ENCODE measurements at places on chromosomes 16 and 17.

- no peak for DNase-seq
Observed at GRCh38 chr17:2243953-2244352, 59.6 kb downstream of the SMG6 start.

DNA sequence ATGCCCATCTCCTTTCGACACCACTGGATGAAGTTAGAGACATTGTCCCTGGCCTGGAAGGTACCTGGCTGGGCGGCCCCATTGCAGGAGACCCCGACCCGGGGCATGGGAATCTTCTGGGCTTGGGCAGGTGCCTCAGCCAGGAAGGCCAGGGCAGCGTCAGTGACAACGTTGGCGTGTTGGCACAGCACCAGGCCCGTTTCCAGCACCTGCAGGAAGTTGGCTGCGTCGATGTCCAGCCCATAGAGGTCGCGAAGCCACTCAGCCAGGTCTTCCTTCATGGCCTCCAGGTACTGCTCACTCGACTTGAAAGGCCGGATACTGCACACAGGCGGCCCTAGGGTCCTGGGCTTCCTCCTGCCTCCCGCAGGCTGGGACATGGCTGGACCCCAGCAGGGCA, 568 bp downstream of the GAS2L2 start:
- no peak for DNase-seq

- no peak for DNase-seq
Observed at GRCh38 chr16:47309581-47310312, 151.1 kb downstream of the ITFG1 start.

DNA sequence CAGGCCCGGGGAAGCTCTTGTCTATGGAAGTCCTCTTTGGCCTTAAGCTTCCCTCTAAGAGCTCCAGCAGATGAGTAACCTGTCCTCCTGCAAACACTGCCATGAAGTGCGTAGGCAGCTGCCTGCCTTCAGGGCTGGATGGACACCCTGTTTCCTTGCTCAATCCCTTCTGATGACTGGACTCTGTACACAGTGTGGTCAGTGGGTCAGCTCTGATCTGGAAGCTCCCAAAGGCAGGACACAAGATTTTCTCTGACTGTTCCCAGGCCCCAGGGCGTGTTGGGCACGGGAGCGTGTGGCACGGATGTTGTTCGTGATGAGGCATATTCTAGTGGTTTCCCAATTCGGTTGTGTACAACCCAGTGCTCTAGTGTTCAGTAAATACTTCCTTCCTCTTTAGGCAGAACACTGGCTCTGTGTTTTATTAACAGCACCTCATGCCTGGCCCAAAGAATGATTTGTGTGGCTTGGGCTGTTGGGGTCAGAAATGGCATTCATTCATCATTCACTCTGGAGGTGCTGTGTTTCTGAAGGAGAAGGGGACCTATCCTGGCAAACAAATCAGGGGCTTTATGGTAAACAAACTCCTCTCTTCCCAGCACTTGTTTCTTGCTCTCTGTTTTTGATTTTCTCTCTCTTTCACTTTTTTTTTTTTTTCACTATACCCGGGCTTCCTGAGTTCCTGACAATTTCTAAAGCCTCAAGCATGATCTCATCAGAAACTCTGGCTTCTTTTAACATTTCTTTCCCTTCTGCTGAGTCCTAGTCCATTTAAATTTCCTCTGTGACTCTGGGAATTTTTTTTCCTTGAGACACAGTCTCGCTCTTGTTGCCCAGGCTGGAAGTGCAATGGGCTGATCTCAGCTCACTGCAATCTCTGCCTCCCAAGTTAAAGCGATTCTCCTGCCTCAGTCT, 12.0 kb upstream of the RNF157 start:
- DNase-seq = no peak

- DNase-seq = no peak
Observed at GRCh38 chr17:4823373-4824089, 9.6 kb upstream of the MINK1 start.

DNA sequence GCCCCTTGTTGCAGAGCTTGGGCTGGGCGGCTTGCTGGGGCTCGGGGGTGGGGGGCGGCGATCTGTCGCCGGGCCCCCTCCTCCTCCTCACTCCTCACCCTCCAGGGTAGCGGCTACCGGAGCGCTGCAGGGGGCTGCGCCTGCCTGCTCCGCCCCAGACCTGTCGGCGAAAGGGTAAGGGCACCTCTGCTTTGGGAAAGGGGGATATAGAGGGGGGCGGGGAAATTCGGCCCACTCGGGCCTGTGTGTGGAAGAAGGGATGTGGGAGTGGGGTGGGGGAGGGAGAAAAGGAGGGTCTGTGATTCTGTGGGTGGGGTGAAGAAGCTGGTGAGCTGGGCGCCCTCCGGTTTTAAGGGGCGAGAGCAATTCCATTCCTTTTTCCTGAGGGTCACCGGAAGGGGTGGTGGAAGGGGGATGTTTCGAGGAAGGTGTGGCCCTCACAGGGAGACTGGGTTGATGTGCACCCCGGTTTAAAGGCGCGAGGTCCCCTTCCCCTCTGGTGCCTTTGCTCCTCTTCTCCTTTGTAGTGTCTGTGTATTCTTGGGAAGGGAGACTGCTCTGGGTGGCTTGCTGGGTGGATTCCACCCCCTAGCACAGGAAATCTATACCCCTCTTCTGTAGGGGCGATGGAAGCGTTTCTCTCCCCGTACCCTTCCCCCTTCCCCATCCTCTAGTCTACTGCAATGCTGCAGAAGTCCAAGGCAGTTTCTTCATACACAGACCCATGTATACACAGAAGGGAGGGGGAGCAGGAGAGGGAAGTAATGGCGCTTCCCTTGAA, 878 bp downstream of the TAOK1 start:
- DNase-seq = peak; percentile 61

GRCh38 chr16:81313701-81314602, 810 bp upstream of the GAN start:
- DNase-seq = no peak

DNA sequence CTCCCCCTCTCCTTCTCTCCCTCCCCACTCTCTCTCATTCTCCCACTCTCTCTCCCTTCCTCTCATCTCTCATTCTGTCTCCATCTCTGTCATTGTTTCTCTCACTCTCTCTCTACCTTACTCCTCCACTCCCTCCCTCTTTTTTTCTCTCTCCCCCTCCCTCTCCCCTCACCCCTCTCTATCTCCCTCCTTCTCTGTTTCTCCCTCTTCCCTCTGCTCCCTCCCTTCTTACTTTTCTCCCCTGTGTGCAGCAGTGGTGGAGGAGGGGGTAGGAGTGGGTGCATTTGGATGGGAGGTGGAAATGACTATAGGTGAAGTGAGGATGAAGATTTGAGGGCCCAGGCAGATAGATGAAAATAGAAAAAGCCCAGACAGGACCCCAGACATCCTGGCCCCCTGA, 70.9 kb downstream of the HLF start:
- no peak for DNase-seq

GRCh38 chr17:49360796-49361128, 1.3 kb downstream of the ZNF652 start:
- no peak for DNase-seq

GRCh38 chr17:36689089-36689667, 87.8 kb downstream of the MRM1 start:
- no peak for DNase-seq

GRCh38 chr17:16507918-16508533, 16.0 kb upstream of the LRRC75A start:
- DNase-seq = no peak

GRCh38 chr17:7988750-7989178, 13.7 kb upstream of the GUCY2D start:
- DNase-seq = peak; percentile 89

DNA sequence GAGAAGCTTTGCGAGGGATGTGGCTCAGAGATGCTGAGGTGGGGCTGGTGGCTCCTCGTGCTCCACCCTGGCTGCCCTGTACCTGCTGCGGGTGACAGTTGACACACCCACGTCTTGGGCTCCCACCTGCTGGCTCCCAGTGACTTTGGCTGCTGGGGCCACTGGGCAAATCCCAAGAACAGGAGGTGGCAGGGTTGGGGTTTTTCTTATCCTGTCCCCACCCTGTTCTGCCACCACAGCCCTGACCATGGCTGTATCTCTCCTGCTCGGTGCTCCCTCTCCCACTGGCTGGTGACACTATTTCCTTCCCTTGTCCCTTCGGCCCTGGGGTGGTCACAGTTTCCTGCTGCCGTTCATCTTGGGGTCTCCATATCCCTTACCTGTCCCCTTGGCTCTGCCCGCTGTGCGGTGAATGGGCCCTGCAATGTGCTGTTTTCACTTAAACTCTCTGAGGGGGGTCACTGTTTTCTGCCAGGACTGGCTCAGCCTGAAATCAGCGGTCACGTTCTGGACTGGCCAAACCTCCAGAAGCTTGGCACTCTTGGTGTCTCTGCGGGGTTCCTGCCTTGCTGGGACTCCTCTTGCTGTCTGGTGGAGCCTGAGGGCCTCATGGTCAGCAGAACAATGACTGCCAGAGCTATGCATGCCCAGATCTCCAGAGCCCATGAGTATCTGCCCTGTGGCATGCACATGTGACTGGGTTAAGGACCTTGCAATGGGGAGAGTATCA, 144.2 kb downstream of the IRF8 start:
- no peak for DNase-seq

GRCh38 chr16:12242516-12242915, 266.0 kb downstream of the SNX29 start:
- no peak for DNase-seq

GRCh38 chr16:14366974-14367707, 262.9 kb downstream of the PARN start:
- DNase-seq = no peak

- no peak for DNase-seq
Observed at GRCh38 chr17:31807846-31808245, 51.2 kb downstream of the COPRS start.

DNA sequence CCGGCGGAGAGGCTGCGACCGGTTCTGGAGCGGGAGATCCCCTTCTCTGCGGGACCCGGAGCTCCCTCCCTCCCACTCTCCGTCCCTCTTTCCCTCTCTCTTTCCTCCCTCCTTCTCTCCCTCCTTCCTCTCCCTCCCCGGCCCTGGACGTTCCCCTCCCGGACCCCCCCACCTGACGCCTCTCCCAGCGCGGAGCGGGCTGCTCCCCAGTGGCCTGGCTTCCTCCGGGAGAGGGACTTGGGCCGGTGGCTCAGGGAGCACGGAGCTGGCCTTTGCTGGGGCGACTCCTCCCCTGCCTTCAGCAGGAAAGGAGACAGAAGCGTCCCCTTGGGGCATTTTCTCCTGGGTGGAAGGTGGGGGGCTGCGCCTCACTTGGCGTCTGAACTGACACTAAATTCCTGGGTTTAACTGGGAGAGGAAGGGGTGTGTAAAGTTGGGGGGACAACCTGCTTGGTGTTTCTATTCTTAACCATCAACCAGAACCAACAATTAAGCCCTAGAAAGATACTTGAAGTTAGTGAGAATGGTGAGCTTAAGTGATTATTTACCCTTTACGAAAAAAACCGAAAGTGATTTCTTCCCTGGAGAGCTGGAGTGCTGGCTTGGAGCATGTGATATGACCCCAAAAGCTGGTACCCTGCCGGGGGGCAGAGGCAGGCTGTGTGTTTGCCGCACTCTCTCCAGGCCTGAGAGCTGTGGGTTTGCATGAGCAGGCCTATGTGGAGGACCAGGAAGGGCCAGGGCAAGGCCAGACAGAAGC, 775 bp downstream of the SPIRE2 start:
- DNase-seq = no peak

DNA sequence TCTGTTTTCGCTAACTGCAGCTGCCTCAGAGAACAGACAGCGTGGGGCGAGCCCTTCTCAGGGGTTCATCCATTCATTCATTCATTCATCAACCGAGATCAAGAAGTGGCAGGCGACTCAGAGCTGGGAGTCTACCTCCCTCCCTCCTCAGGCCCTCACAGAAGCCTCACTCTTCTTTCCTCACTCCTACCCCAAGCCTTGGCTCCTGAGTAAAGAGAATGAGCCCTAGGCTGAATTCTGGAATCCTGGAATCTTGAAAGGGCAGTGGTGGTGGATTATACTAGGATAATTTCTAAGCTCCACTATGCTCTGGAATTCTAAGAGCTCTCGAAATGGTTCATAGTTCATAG, 2.3 kb upstream of the DLX3 start:
- no peak for DNase-seq

DNA sequence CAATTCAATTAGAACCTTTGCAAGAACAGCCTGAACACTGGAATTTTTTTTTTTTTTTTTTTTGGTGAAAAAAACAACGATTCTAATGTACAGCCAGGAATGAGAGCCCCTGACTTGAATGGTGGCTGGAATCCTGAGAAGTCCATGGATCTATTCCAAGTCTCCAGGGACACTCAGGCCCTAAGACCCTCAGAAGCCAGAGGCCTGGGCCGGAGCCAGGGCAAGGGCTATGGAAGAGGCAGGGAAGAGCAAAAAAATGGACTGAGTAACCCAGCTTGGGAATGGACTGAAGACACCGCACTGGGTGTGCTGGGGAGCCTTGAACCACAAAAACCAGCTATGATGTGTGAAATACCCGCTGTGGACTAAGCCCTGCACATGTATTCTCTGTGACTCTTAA, 60.3 kb upstream of the LHX1 start:
- DNase-seq = no peak

GRCh38 chr17:11823862-11824261, 173.4 kb downstream of the ZNF18 start:
- DNase-seq = no peak

- no peak for DNase-seq
Observed at GRCh38 chr16:87487361-87487924, 5.4 kb downstream of the ZCCHC14 start.

DNA sequence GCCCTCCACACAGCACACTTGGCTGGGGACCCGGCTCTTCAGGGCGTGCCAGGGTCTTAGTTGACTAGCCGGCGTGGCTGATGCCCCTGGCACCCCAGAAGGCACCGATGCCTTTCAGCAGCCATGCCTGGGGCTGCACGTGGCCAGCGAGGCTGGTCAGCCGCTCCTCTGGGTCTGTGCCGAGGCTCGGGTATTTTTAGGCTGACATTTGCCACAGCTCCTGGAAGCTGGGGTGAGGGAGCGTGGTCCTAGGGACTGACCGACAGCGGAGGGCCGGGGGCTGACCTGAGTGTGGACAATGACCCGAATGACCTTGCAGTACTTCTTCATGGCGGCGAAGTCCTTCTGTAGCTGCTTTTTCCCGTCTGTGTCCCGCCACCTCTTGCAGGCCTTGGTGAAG, 3.9 kb downstream of the RPL3L start:
- DNase-seq = no peak

- DNase-seq = no peak
Observed at GRCh38 chr16:66364117-66364958, 2.2 kb upstream of the CDH5 start.

DNA sequence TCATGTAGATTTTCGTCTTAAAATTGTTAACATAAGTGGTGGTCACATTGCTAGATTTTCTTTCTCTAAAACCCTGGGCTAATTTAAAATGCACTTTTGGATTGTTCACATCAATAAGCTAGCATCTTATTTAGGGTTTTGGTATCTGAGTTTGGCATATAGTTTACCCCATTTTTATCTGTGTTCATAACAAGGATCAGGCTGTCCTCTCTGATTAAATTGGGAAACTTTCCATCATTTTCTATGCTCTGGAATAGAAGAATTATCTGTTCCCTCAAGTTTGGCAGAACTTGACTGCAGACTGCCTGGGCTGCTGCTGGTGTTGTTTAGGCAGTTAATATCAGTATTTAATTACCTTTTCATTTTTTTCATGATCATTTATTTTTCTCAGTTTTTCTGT, 1.8 kb downstream of the SPECC1 start:
- DNase-seq = peak; percentile 47

GRCh38 chr17:32136856-32137255, 5.4 kb upstream of the RHOT1 start:
- DNase-seq = no peak
